ENCODE measurements at places on chromosomes 1 and 21.
A peak's percentile ranks its signal among the peaks of the same experiment; 100 is the strongest.

DNA sequence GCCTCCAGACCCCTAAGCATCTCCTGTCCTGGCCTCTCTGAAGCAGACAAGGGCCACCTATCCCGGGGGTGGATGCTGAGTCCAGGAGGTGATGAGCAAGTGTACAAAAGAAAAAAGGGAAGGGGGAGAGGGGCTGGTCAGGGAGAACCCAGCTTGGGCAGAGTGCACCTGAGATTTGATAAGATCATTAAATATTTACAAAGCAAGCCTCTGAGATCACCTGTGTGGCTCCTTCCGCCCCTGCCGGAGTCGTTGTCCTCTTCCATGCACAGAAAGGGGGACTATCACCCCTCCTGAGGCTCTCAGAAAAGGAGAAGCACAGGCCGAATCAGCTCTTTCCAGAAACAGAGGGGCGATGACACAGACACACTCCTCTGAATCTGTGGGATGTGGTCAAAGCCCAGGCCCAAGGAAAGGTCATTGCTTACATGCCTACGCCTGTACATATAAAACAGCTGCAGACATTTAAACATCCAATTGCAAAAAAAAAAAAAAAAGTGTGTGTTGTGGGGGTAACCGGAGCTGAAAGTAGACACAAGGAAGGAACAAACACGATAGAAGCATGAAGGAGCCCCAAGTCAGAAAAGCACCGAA lies 30.9 kb downstream of the PRSS38 start:
- DNase-seq: no peak

DNA sequence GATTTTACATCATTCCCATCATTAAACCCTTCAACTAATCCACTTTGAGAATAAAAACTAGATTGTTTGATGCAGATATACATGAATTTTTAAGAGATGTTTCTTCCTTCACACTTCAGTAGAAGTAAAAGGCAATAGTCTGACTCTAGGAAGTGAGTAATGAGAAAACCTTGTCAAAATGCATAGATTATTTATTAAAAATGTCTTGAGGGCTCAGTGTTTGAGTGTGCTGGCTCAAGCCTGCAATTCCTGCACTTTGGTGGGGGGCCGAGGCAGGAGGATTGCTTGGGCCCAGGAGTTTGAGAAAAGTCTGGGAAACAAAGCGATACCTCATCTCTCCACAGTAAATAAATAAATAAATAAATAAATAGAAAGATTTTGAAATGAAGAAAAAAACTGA lies 177.1 kb downstream of the NEGR1 start:
- no peak for DNase-seq

GRCh38 chr1:16340673-16341072 lies 11.6 kb downstream of the FBXO42 start:
- no peak for DNase-seq

DNA sequence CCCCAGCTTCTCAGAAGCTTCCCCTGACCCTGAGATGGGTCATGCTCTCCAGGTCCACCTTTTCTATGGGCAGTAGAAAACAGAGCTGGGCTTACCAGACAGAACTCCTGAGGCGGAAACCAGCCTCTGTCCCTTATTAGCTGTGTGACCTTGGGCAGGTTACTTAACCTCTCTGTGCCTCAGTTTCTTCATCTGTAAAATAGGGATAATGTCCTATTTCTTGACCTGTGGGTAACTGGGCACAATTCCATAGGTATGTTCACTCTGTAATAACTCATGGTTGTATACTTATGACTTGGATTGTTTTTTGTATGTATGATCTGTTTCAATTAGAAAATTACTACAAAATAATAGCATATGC lies 57.1 kb upstream of the EDN2 start:
- no peak for DNase-seq

DNA sequence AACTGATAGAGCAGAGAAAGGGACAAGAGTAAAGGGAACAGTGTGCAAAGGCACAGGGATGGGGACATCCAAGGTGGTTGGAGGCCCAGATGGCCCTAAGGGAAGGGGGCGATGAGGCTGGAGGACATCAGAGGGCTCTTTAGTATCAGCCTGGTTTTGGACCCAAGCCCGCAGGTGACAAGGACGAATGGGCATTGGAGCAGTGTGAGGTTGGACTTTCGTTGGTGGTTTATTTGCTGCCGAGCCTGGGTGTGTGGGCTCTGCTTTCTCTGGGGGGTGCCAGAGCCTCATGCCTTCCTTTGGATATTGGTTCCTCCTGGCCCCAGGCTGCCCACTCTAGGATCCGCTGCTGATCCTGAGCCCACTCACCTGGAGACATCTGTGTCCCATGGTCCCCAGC lies 12.1 kb downstream of the FOXO6 start:
- no peak for DNase-seq

DNA sequence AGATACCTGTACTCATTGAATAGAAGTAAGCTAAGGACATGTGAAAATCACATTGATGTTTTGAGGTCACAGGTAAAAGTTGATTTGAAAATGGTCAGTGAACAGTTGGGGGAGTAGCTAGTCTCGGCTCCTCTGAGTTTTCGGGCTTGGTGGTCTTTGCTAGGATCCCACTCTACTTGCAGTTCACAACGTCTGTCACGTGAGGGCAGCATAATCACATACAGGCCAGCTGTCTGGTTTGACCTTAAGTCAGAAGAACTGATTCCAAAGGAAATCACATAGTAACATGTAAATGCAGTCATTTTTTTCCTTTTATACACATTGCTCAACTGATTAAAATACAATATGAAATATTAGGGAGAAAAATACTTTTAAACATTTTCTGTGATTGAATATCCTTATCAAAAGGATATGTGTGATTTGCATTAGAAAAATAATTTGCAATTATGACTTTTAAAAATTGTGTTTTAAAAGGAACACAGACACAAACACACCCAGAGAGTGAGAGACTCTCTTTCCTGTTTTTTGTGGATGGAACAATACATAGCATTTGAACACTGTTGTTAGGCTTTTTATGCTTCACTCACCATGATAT lies 21.8 kb upstream of the PDC start:
- peak; percentile 10 for DNase-seq

- no peak for DNase-seq
Observed at GRCh38 chr1:93692451-93692861, 10.8 kb upstream of the BCAR3 start.

DNA sequence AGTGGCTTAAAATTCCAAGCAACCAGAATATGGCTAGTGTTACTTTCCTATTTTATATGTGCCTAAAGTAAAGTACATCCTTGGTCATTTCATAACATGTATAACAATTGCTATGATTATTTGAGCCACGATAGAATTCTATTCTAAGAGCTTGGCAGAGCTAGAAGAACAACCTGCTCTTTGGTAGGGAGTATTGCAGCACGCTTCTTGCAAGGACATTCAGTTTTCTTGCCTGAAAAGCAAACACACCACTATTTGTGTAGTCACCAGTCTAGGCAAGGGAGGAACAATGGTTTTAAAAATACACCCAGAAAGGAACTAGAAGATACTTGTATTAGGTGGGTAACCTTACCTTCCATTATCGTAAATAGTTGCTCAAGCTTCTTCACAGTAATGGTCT lies 51.5 kb downstream of the CNST start:
- DNase-seq: no peak

- DNase-seq: no peak
Observed at GRCh38 chr1:168466092-168466713, 77.6 kb downstream of the XCL2 start.

DNA sequence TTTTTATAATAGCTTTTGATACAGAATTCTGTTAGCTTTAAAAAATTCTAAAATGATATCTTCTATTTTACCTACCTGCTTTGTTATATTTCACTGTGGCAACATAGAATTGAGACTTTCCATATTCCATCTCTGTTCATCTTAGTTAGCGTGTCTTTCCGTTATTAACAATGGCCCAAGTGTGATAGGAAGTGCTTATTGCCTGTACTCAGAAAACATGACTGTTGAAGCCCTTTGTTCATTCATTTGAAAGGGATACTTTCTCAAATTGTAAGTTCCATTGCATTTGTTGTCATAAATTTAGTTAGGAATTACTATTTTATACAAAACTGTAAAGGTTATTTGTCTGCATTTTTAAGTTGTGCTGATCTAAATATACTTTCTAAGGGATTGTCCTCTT lies 73.1 kb downstream of the LAMC1 start:
- DNase-seq: no peak

DNA sequence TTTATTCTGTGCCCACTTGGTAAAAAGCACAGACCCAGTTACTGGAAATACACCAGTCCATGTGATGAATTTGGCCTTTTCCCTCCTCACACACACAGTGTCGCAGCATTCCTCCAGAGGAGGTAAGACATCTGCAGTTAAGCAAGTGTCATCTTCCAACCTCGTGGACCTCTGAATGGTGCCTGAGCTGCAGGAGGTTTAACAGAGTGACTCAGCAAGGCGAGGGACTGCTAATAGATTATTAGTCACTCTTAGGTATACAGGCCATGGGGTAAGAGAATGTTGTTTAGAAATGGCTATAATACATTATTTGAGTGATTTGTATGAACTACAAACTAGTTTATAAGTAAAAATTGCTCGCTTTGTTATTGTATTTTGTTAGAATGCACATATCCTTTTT lies 8.6 kb upstream of the LRRC8B start:
- DNase-seq: no peak

DNA sequence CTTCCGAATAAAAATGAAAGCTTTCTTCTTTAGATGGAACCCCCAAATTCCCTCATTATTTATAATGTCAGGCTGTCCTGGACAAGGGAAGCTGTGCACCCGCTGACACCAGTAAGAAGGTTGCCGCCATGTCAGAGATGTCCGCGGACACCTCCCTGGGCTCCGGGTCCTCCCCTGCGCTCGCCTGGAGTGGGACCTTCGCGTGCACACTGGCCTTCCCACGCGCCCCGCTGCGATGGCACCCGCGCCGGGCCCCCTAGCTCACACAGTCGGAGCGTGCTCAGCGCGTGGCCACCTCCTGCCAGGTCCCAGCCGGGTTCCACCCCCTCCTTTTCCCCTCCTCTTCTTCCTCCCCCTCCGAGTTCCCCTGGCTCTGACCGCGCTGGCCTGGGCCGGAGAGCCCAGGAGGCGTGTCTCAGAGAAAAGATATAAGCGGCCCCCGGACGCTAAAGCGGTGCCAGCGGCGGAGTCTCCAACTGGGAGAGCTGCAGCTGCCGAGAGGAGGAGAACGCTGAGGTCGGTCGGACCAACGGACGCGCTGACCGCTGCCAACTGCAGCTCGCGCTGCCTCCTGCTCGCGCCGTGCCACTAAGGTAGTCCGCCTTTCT lies at the start of gene G0S2:
Gene G0S2 (plus strand): TSS at position 456 of the 608 bp plus-strand sequence. CDS start 273 bp downstream, outside the sequence.
- DNase-seq: no peak

DNA sequence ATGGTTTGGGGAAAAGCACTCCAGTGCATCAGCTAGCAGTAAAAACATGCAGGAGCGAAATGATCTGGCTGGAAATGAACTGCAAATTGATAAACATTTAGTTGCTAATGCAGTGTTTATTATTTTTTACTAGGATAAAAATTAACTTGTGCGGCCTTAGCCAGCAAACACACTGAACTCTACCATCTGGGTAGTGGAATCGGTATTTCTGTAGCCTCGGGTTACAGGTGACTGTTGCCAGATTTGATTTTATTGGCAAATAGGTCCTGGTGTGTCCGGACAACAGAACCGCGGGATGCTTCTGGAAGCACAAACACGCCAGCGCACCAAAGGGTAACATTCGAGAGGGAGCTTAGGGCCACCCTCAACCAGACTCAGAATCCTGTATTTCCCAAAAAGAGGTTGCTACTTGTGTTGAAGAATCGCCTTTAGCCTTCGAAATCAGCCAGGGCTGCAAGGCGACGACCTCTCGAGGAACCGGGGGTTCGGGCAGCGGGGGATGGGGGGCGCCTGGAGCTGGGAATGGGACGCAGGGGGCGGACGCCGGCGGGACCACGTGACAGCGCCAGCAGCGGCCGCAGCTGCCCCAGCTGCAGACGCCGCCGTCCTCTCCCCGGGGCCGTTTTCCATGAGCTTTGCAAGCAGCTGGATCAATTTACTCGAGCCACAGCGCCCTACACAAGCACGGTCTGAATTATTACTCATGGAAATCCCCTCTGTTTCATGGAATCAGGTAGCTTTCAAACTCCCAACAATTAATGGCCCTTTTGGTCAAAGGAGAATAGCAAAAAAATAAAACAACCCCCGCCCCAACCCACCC lies 158.8 kb downstream of the TOMM20 start:
- no peak for DNase-seq

- DNase-seq: no peak
Observed at GRCh38 chr1:1094981-1095380, 20.9 kb upstream of the RNF223 start.

GRCh38 chr1:218938259-218938658 lies 235.4 kb upstream of the LYPLAL1 start:
- DNase-seq: no peak

- no peak for DNase-seq
Observed at GRCh38 chr1:156703741-156704140, 1.6 kb downstream of the CRABP2 start.

DNA sequence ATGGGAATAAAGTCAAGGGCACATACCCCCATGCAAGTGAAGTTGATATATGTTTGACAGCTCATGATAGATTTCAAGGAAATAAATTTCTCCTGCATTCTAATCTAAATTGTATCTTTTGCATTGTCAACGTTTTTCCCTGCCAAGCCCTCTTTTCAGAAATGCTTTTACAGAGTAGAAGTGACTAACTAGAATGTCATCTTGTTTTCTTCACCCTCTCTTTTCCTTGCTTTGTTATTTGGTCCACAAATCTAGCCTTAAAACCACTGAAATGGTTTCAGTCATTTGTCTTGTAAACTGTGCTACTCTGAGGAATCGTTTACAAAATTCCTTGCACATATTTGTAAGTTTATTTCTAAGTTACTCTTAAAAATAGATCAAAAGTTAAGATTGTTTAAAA lies 600.8 kb upstream of the CXADR start:
- DNase-seq: no peak
